ENCODE measurements at places on chromosomes 2 and 18.

DNA sequence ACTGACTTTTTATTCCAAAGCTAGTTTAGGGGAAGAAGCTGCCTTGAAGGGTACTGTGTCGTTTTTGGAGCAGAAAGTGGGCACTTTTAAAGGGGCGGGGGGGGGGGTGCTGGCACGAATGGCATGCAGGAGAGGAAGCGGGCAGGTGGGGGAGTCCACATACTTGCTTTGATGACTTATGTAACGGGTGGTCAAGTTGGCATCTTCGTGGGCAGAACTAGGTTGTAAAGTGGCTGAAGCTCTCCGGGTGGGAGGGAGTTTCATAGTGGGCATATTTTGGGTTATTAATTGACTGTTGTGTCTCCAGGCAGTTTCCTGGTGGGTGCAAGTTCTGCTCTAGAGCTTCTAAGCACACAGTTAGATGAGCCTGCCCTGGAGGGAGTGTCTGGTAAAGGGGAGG lies 19.9 kb downstream of the PCARE start:
- no peak for DNase-seq

DNA sequence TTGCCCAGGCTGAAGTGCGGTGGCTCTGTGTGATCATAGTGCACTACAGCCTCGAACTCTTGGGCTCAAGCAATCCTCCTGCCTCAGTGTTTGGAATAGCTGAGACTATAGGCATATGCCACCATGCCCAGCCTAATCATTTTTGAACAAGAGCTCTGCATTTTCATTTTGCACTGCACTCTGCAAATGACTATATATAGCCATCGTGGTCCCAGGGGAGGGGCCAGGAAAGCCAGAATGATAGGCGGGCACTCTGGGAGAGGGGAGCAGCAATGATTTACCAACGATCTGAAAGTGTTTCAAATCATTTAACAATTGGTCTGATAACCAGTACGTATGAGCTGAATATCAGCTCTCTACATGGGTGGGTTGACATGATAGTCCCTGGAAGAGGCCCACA lies 22.3 kb upstream of the ST3GAL5 start:
- DNase-seq: no peak

DNA sequence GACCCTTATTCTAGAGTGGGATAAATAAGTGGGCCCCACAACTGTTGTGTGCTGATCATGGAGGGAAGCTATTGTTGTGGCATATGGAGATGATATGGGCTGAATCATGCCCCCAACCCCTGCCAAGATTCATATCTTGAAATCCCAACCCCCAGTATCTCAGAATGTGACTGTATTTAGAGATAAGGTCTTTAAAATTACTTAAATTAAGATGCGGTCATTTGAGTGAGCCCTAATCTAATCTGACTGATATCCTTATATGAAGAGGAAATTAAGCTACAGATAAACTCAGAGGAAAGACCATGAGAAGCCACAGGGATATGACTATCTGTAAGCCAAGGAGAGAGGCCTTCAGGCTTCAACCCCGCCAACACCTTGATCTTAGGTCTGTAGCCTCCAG lies 188.3 kb upstream of the RND3 start:
- no peak for DNase-seq

- DNase-seq: no peak
Observed at GRCh38 chr2:74401891-74402290, 19.5 kb downstream of the C2orf81 start.

DNA sequence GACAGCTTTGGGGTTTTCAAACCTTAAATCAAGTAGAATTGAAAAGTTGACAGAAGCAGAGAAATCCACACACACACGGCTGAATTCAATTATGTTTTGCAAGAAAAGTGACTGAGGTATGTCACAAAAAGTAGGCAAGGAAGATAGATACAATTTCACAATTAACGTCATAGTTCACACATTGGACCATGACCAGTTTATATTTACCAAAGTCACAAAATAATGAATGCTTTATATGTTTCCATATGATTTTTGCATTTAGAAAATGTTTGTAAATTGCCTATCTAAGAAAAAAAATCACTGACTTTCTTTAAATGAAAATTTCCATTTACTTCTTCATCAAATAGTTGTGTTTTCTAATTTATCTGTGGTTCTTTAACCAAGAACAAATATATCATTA lies 29.4 kb upstream of the ZNF516 start:
- DNase-seq: no peak

DNA sequence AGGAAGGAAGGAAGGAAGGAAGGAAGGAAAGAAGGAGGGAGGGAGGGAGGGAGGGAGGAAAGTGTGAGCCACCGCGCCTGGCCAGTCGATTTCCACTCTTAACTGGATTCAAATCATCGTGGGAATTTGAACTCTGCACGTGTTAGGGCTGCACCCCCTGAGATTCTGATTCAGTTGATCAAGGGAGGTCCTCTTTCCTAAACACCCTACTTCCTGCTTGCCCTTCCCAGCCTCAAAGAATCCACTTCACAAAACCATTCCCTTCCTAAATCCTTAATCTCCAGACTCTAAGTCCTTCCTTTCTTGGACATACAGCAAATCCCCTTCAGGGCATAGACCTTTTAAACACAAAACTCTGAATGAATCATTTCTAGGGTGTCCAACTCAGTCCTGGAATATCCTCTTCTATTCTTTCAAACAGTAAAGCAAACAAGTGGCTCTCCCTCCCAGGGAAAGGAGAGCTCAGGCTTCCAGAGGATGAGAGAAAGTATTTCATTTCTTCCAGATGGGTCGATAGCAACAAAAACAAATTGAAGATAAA lies 68.2 kb upstream of the MBOAT2 start:
- no peak for DNase-seq

DNA sequence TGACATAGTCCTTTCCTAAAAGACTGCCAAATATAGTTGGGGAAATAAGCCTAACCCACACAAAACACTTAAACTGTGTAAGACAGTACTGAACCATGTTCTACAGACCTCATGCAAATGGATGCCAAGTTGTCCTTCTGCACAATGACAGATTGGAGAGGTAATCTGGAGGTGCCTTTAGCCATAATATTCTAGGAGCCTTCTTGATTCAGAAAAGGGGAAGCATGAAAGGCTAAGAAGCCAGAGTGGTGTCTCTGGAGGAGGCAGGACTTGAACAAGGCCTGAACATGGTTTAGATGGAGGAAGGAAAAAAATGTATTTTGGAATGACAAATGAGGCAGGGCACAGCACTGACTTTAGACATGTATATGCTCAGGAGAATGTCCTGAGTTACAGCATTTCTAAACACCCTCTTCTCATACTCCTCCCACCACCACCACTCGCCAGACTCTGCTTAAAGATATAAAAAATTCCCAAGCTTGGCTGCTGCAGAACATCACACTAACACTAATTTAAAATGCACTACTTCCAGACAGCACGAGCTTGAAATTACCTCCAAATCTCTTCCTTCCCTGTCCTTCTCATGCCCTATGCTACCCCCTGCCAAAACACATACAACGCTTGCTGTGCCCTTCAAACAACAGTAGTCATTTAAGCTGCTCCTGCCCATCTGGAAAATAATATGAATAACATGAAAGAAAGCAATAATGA lies 110.4 kb downstream of the ANKRD44 start:
- no peak for DNase-seq

DNA sequence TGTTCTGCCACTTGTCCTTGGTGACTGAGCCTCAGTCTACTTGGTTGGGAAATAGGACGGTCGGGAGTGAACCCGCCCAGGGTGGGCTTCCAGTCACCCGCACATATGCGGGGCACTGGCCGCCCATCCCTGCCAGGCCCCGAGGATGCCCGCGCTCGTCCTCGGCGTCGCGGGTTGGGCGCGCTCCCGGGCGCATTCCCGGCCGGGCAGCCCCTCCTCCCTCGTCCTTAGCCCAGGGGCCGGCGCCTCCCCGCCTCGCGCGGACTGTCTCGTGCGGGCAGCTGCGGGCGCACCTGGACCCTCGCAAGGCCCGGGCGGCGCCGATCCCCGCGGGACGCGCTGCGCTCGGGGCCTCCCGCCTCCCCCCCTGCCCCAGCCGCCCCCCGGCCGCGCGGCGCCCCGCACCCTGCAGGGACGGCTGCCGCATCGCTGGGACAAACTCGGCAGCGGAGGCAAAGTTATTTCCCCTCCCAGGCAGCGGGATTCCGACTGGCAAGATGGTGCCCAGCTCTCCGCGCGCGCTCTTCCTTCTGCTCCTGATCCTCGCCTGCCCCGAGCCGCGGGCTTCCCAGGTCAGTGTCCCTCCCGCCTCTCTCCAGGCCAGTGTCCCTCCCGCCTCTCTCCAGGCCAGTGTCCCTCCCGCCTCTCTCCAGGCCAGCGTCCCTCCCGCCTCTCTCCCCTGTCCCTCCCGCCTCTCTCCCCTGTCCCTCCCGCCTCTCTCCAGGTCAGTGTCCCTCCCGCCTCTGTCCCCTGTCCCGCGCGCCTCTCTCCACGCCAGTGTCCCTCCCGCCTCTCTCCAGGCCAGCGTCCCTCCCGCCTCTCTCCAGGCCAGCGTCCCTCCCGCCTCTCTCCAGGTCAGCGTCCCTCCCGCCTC lies at the start of gene FBLN7:
Gene FBLN7, plus strand, starts transcription at position 227 of the 874 bp plus-strand sequence. Its CDS starts 271 bp downstream, at position 498.
- peak; percentile 49 for DNase-seq

DNA sequence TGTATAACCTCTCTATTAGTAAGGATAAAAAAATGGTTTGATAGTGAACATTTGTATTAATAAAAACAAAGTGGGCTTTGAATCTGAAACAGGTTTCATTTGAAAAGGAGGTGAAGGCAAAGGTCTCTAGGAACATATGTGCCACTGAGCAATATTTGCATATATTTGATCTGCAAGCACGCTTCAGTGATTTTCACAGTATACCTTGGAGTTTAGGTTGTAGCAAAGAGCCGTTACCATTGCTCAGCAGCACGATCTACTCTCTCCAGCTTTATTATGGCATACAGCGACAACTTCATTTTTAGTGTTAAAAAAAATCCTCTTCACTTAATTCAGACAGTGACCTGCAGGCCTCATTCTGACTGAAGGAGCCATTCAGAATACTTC lies 75.8 kb upstream of the ZEB2 start:
- no peak for DNase-seq

GRCh38 chr2:180905002-180905401 lies 75.4 kb upstream of the UBE2E3 start:
- DNase-seq: no peak

DNA sequence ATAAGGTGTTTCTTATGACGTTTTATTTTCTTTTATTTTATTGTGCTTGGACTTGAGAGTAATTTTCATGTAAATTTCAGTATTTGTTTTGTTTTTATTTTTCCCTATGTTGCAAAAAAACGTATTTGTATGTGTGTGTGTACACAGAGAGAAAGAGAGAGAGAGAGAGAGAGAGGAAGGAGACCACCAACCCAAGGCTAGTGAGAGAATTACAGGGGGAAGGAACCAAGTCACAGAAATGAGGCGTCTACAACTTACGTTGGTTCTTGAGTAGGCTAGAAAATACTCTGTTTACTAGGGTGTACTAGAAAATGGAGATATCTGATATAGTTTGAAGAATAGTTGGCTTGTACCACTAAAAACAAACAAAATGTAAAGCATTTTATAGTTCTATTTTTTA lies 7.7 kb upstream of the DSC1 start:
- no peak for DNase-seq

DNA sequence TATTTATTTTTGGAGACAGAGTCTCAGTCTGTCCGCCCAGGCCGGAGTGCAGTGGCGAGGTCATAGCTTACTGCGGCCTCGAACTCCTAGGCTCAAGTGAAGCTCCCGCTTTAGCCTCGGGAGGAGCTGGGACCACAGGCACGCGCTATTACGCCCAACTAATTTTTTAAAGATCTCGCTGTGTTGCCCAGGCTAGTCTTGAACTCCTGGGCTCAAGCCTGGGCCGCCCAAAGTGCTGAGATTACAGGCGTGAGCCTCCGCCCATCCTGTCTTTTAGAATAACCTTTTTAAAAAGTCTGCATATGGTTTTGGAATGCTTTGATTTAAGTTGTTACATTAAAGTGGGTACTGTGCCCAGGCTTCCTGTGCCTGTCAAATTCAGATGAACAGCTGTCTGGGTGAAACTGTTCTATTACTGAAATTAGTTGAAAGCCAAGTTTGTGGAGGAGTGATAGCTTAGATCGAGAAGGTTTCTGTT lies 944 bp downstream of the RAB3GAP1 start:
- DNase-seq: peak; percentile 25

GRCh38 chr18:70368903-70369302 lies 80.1 kb downstream of the SOCS6 start:
- no peak for DNase-seq

DNA sequence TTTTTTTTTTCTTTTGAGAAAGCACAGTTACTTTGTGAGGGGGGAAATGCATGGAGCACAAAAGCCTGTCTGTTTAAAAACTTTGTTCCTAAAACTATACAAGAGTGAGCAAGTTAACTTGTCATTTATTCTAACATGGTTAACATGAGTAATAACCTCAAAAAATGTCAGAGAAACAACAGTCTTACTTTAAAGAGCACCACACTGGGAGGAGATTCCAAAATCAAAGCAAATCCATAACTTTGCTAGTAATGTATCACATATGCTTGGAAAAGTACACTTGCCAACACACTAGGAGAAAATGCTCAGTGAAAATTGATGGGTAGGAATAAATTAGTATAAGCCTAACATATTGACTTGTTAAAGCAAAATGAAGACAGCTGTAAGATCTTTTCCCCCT lies 157.1 kb downstream of the PRPF40A start:
- DNase-seq: no peak

GRCh38 chr2:53668624-53669026 lies 99.0 kb upstream of the CHAC2 start:
- DNase-seq: peak; percentile 41

DNA sequence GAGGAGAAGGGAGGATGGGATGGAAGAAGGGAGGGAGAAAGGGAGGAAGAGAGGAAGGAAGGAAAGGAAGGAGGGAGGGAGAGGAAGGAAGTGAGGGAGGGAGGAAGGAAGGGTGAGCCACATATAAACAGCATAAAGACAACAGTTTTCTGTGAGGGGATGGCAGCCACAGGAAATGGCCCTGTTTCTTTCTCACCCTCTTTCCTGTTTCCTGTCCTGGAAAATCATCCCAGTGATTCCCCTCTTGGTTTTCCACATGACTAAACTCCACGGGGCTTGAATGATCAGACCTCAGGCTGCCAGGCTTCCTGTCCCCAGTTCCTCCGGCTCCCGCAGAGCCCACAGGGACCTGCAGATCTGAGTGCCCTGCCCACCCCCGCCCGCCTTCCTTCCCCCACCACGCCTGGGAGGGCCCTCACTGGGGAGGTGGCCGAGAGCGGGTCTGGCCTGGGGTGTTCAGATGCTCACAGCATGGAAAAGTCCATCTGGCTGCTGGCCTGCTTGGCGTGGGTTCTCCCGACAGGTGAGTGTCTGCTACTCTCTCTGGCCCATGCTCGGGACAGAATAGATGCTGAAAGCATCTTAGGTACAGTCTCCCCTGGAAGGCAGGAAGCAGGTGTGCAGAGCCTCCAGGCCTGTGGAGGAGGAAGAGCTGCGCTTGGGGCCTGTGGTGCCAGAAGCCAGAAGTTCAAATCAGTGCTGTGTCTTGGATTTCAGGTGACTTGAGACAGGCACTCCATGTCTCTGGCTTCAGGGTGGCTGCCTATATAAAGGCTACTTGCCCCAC lies at the start of gene SIGLEC15:
Gene SIGLEC15, plus strand, starts transcription at position 418 of the 787 bp plus-strand sequence. Its CDS starts 54 bp downstream, at position 472.
- DNase-seq: no peak

Data from astrocyte of the hippocampus (primary cell).